Astrocyte of the hippocampus (primary cell): ENCODE measurements at places on chromosomes 11 and 22.
A peak's percentile ranks its signal among the peaks of the same experiment; 100 is the strongest.

GRCh38 chr11:48008951-48009270 is 28.6 kb downstream of the PTPRJ start:
- DNase-seq, result no peak

DNA sequence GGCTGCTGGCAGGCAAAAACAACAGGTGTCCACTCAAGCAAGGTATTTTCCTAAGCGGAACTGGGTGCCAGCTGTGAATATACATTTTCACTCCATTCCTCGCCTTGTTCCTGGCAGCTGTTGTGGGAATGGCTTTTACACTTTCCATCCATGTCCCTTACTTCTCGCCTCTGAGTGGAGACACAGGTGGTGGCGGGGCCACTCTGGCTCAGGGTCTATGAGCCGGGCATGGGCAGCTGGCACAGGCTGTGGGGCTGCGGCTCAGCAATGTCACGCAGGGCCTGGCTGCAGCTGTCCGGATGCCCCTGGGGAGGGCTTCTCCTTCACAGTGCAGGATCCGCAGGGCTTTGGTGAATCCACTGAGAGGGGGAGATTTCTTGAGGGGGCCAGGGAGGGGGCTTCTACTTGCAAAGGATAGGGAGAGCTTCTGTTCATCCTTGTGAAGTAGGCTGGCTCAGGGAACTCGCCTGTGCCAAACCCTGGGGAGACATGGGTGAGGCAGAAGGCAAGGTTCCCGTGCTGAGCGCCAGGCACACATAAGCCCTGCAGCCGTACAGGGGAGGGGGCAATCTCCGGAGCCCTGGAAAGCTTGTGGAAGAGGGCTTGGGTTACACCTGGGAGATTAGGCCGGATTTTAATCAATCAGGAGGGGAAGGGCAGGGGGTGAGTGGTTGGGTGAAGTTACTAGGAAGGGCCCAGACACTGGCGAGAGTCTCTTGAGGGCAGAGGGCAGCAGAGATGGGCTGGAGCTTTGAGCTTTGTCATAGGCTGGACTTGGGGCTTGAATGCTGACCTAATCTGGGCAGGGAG is 45.7 kb downstream of the KCNQ1OT1 start:
- no peak for DNase-seq

DNA sequence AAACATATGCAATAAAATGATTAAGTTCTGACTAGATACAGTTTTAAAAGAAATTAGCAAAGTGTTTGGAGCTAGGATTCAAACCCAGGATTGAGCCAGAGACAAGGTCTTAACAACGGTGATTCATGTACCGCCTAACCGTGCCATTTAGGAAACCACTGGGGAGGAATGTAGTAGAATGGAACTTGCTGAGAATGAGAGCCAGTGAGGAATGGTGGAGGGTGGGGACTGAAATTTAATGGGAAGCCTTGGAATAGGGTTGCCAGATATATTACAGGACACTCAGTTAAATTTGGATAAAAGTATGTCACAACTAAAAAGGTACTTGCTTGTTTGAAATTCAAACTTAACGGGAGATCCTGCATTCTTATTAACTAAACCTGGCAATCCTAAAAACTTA is 30.4 kb upstream of the TMEM86A start:
- no peak for DNase-seq

GRCh38 chr22:43562843-43563242 is 151.0 kb downstream of the MPPED1 start:
- DNase-seq, result no peak

- DNase-seq, result no peak
These were observed 364.2 kb downstream of the TENM4 start for GRCh38 chr11:79076526-79077115.

DNA sequence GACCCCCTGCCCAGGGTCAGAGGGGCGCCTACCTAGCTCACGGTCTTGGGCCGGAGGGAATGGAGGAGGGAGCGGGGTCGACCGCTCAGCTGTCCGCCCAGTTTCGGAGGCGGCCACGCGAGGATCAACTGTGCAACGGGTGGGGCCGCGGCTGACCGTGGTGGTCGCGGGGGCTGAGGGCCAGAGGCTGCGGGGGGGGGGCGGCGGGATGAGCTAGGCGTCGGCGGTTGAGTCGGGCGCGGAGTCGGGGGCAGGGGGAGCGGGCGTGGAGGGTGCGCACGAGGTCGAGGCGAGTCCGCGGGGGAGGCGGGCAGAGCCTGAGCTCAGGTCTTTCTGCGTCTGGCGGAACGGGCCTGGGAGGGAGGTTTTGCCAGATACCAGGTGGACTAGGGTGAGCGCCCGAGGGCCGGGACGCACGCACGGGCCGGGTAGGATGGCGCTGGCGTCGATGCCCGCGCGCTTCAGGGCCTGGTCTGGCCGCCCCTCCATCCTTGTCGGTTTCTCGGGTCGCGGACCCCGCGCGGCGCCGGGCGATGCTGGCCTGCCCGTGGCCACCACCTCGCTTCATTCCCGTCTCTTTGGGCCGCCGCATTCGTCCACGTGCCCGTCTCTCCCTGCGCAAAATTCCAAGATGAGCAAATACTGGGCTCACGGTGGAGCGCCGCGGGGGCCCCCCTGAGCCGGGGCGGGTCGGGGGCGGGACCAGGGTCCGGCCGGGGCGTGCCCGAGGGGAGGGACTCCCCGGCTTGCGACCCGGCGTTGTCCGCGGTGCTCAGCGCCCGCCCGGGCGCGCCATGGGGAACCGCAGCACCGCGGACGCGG is at the start of gene DRD4:
TSS of gene DRD4 (plus strand) at position 759 of the 822 bp plus-strand sequence. CDS start at position 795, 36 bp downstream.
- peak; percentile 81 for DNase-seq

DNA sequence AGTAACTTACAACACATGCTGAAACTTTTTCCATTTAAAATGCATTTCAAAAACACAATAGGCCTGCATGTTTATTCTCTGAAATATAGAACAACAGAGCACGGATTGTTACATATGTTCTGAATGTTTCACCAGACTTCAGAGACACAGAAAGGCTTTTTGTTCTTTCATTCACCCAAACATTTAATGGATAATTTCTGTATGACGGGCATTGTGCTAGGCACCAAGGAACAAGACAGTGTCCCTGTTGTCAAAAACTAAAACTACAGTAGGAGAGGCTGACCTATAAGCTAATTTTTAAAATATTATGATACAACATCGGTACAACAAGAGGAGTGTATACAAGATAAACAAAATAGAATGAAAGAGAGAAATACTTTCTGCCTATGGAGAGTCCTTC is 81.9 kb upstream of the TEAD1 start:
- DNase-seq, result no peak

DNA sequence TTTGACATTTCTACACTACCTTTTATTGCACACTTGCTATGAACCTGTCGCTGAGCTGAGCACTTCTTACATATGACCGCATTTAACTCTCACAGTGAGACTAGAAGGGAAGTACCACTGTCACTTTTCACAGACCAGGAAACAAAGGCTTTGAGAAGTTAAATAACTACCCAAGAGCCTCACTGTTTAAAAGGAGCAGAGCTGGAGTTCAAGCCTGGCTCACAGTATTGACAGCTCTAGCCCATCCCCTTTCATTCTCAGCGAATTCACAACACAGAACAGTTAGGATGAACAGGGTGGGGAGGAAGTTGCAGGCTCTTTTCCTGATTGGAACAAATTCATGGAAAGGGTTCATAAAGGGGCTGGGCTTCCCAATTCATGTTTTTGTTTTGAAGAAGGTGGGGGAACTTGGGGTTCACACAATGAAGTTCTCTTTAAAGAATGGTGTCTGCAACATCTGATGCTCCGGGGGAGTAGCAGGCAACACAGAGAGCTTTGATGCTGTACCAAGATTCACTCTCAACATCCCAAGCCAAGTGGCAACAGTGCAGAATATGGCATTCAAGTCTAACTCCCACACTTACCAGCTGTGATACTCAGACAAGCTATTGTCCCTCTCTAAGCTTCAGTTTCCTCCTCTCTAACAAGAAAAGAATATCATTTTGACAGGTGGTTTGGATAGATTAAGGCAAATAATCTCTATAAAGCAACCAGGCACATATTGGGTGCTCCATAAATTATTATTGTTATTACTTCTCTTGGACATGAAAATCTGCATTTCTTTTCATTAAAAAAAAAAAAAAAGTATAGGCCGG is 17.2 kb downstream of the SCGB1A1 start:
- DNase-seq, result no peak

GRCh38 chr11:106159836-106160235 is 82.4 kb downstream of the AASDHPPT start:
- DNase-seq, result no peak

DNA sequence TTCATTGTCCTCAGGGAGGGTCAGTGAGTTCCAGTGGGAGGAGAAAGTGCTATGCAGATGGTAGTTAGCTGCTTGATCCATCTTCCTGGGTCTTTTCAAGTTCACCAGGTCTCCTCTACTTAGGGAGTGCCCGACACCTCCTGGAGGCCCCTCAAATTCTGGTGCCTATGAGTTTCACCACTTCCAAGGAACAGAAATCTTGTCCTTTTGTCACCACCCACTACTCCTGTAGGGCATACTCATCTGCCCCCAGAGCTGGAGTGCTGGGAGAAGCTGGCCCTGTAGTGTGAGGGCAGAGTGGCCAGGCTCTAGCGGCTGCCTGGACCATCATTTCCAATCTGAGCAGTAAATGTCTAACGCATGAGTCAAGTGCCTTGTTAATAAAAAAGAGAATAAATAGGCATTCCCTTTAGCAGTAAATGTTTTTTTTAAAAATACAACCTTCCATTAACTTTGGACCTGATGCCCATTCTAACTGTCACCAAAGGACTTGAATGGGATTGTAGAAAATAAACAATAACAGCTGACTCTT is 12.5 kb downstream of the IRAG1 start:
- no peak for DNase-seq

DNA sequence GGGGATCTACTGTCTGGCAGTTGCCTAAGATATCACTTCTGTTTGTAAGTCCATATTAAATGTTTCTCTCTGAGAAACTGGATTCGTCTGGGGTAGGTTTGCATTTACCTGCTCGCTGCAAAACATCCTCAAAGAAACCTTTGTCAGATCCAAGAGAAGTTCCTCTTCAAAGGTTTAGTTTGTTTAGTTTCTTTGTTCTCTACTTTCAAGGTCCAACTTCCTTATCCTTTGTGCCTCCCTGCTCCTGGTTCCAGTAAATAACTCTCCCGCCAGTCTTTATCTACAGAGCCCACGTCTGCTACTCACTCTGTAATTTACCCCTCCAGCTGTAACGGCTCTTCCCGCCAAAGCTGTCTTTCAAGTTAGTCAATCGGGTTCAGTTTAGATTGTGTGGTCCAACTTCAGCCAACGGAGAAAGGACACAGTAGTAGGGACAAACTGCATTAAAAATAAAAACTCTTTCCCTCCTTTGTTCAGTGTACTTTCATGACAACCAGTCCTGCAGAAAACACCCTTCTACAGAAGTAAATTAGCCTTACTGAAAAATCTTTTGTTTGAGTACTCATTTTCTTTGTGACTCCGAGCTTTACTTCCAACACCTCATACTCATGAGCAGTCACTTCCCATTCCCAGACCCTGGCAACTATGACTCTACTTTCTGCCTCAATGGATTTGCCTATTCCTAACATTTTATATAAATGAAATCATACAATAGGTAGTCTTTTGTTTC is 41.0 kb downstream of the TMPRSS5 start:
- peak; percentile 11 for DNase-seq

GRCh38 chr22:45036154-45036553 is 26.3 kb upstream of the PHF21B start:
- peak; percentile 73 for DNase-seq

GRCh38 chr11:44236296-44236695 is 73.6 kb downstream of the ALX4 start:
- DNase-seq, result no peak

DNA sequence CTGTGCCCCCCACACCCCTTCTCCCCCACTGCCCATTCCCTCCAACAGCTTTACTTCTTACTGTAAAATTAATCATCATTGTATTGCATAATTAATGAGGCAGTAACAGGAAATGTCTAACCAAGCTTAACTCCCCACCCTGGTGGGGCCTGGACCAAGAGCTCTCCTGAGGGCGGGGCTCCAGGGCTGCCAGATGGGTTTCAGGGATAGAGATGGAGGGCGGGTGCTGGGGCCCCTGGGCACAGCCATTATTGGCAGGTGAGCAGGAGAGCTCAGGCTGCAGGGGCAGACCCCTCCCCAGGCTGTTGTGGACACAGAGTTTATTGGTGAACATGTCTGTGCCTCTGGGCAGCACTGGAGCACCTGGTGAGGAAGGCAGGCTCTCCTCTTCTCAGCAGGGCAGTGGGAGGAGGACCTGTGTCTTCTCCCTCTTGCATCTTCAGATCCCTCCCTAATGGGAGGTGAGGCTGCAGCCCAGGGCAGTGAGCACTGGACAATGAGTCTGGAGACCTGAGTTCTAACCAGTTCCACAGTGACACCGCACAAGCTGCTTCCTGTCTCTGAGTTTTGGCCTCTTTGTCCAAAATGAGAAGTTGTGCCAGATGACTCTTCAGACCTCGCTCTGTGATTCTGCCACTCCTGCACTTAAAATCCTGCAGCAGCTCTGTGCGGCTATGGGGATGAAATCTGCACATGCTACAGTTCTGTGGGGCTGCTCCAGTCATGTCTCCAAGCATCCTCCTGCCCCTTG is 233.3 kb downstream of the CEP164 start:
- no peak for DNase-seq

GRCh38 chr11:59556115-59556916 is 45.0 kb downstream of the OR4D9 start:
- DNase-seq, result peak; percentile 87

DNA sequence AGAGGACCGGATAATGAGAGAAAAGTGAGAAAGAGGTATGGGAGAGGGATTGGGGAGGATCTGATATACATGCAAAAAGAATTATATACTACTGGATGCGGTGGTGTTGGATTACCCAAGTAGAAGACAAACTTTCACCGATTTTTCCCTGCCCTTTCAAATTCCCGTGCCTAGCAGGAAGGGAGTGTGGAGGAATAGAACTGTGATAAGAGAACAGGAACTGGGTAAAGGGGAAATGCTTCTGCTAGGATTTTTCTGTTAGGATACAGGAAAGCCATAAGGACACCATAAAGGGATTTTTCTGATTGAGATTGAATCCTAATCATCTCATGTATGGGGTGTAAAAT is 480 bp upstream of the MTMR2 start:
- peak; percentile 42 for DNase-seq

DNA sequence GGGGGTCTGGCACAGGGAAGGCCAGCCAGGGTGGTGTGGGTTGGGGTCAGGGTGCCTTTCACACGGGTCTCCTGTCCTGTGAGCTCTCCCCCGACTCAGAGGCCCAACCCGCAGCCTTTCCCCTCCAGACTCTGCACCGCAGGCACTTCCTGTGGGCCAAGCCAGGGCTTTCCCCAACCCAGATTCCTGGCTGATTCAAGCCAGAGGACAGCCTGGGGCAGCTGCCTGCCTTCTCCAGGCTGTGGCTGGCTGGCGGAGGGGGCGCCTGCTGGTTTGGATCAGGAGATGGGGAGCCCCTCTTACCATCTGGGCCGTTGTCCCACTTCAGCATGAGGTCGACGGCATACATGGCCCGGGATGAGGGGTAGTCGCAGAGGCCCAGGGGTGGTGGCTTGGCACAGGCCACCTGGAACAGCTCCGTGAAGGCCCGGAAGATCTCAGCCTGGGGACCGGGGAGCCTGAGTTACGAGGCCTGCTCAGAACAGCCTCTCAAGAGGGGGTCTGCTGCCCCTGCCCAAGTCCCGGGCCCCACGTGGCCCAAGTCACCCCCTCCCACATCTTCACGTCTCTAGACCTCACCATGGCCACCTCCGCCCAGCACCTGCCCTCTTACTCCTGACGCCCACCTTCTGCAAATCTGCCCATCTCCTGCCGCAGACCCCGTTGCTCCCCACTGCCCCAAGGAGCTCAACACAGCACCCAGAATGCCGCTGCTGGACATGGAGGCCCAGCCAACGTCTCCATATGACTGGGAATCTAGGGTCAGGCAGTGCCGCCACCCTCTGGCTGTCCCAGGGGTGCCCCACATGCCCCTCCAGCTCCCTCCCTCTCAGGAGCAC is 17.3 kb downstream of the TSPO start:
- peak; percentile 48 for DNase-seq
